DND-41 (cell line): ENCODE measurements at places on chromosomes 1 and 21.

- DNase-seq, result no peak
Observed at GRCh38 chr1:61670445-61670844, 54.5 kb downstream of the TM2D1 start.

GRCh38 chr1:182248721-182249120 lies 142.9 kb downstream of the GLUL start:
- no peak for DNase-seq

DNA sequence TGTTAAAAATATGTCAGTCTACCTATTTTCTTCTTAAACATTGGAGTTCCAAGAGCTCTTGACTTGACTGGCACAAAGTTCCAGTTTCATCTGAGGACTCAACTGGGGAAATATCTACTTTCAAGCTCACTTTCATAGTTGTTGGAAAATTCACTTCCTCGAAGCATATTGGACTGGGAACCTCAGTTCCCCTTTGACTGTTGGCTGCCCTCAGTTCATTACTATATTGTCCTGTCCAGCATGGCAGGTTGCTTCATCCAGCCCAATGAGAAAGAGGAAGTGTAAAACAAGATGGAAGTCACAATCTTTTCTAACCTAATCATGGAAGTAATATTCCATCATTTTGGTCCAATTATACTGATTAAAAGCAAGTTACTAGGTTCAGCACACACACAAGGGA lies 54.3 kb downstream of the ZNF697 start:
- DNase-seq, result no peak

DNA sequence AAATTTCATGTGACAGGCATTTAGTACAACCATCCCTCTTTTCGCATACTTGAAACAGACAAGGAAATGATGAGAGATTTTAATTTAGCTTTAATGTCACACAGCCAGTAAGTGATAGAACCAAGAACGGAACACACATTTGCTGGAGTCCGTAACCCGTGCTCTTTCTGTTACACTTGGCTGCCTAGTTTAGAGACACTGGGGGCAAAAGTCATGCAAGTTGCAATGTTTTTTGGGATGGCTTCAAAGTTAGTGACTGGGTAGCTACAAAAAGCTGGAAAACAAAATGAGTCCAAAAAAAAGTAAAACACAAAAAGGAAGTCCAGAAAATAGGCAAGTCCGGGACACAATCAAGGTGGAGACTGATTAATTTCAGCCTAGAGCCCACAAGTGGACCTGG lies 5.9 kb downstream of the NID1 start:
- no peak for DNase-seq

DNA sequence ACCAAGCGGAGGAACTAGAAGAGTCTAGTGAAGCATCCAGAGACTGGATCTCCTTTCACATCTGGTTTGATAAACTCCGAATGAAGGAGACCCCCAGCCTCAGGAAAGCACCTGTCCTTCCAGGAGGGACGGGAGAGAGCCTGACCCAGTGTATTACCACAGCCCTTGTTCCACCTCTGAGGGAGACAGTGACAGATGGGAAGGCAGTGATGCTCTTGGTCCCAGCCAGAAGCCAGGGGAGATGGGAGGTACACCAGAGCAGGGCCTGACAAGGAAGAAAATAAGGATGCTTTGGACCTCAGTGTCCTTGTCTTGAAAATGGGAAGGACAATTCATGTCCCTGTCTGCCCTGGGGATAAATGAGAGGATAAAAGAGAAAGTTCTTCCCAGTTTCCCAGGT lies 3.5 kb downstream of the KLHDC7A start:
- no peak for DNase-seq

GRCh38 chr1:216742625-216743024 lies 19.4 kb upstream of the ESRRG start:
- no peak for DNase-seq

- no peak for DNase-seq
Observed at GRCh38 chr1:154867064-154867825, 2.8 kb downstream of the KCNN3 start.

- DNase-seq, result peak; percentile 58
Observed at GRCh38 chr1:234529950-234530237, 50.9 kb upstream of the TARBP1 start.

- DNase-seq, result no peak
Observed at GRCh38 chr1:243765676-243766075, 84.4 kb downstream of the AKT3 start.

GRCh38 chr1:206674745-206675175 lies 9.9 kb upstream of the MAPKAPK2 start:
- DNase-seq, result no peak
